ENCODE measurements at places on chromosomes 12 and 14.

DNA sequence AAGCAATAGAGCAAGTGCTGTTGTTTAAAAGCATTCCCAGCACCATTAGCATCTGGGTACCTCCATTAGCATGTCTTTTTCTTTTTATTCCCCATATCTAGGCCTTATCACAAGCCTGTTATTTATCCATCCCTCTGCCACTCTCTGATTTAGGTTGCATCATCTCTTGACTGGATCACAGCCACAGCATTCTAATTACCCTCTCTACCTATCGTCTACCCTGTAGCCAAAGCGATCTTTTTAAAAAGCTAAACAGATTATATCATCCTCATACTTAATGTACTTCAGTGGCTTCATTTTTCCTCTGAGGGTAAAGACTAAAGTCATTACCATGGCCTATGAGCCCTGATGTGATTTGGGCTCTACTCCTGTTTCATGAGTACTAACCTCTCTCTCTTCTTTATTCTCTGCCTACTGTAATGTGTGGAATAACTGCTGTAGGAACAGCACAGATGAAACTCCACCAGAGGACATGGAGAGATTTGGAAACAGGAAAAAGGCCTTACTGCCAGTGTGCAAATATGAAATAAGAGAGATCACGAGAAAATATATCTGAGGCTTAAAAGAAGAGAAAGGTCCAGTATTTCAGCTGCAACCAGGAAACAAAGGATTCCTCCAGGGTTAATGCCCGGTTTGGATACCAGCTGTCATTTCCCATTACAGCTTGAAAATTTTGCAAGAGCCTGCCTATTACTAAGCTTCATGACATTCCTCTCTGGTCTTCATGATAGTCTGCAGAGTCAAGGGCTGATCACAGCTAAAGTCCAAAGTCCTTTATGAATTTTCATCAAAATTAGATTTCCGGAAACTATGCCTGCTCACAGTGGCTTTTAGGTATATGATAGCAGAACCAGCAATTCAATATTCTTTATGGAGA lies 422.5 kb upstream of the PDE3A start:
- DNase-seq, result no peak

DNA sequence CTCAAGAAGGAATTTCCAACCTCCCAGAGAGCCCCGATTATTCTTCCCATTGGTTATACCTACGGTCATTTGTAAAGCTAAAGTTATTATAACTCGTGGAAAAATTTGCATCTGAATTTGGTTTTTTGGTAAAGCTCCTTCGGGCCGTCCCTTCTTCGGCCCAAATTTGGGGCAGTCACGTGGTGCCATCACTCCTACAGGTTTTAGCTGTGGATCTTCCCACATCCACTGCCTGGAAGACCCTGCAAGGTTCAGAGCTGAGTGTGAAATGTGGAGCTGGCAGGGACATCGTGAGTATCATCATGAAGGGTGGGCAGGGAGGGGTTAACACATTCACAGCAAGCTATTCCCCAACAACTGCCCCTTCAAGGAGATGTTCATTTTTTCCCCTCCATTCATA lies 105.7 kb downstream of the NT5DC3 start:
- DNase-seq, result no peak

GRCh38 chr12:128388461-128389000 lies 121.6 kb downstream of the TMEM132C start:
- DNase-seq, result no peak

- DNase-seq, result no peak
These were observed 168.1 kb upstream of the NOVA1 start for GRCh38 chr14:26765768-26766520.

DNA sequence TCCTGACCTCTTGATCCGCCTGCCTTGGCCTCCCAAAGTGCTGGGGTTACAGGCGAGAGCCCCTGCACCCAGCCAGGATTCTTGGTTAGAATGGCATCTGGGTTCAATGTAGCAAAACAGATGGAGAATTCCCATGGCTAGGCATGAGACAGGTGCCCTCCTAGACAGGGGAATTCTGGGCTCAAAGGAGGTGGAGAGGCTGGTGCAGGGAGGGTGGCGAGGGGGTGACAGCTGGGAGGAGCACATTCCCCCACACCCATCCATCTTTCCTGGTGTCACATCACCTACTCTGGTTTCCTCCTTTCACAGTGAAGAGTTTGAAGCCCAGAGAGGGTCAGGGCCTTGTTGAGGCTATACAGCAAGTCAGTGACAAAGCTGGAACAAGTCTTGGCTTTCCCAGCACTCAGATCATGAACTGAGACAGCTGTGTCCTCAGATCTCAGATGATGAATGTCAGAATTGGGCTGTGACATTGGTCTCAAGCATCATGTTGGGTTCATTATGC lies 2.8 kb downstream of the SERPINA1 start:
- DNase-seq, result no peak

DNA sequence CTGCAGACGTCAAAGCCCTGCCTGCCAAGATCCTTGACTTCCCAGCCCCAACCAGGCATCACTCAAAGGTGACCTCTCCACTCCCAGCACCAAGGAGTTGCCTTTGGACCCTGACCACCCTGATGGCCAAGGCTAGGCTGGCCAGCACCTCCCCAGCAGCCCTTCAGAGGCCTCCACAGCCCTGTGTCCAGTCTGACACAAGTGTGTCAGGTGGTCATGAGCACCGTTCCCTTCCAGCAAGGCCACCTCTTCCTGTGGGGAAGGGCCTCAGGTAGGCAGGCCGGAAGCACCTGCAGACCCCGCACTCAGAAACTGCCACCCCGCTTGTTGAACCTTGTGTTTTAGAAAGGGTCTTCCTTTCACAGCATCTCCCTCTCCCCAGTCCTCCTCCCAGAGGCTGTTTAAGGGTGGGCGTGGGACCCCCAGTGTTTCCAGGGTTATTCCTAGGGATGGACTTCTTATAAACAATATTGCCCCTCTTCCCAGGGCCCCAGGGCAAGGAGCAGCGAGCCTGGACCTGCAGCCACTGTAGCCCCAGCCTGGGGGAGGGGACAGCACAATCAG lies 13.2 kb upstream of the INF2 start:
- DNase-seq, result no peak

- DNase-seq, result no peak
These were observed 115.9 kb downstream of the DERA start for GRCh38 chr12:16027002-16027401.

DNA sequence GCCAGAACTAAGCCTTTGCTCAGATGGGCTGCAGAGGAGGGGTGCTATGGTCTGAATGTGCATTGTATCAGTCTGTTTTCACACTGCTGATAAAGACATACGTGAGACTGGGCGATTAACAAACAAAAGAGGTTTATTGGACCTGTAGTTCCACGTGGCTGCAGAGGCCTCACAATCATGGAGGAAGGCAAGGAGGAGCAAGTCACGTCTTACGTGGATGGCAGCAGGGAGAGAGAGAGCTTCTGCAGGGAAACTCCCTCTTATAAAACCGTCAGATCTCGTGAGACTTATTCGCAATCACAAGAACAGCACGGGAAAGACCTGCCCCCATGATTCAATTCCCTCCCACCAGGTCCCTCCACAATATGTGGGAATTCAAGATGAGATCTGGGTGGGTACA lies 3.8 kb upstream of the BRF1 start:
- DNase-seq, result no peak

DNA sequence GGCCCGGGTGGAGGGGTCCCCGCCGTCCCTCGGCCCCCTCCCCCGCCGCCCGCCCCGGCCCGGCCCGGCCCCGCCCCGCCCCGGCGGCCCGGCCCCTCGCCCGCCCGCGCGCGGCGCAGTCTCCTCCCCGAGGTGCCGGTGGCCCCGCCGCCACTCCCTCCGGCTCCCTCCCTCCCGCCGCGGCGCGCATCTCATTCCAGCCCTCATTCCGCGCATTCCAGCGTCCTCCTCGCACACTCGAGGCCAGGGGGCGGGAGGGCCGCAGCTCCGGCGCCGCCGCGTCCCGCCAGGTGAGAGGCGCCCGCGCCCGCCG lies at the start of gene TEAD4:
TEAD4 (plus strand) TSS at position 206 of the 313 bp plus-strand sequence.
- DNase-seq, result peak; percentile 78

DNA sequence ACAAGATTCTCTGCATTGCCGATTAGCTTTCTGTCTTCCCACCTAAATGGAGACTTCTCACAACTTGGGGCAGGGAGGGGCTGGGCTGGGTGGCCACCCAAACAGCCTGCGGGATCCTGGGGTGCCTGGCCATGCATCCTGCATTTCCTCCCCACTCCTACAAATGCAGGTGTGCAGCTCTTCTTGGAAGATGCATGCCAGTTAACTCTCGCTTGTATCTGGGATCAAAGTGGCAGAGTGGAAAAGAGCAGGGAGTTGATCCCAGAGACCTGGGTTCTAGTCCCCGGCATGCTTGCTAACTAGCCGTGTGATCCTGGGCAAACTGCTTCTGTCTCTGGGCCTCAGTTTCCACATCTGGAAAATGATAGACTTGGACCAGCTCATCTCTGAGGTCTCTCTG lies 136.6 kb downstream of the TSPAN9 start:
- DNase-seq, result no peak

DNA sequence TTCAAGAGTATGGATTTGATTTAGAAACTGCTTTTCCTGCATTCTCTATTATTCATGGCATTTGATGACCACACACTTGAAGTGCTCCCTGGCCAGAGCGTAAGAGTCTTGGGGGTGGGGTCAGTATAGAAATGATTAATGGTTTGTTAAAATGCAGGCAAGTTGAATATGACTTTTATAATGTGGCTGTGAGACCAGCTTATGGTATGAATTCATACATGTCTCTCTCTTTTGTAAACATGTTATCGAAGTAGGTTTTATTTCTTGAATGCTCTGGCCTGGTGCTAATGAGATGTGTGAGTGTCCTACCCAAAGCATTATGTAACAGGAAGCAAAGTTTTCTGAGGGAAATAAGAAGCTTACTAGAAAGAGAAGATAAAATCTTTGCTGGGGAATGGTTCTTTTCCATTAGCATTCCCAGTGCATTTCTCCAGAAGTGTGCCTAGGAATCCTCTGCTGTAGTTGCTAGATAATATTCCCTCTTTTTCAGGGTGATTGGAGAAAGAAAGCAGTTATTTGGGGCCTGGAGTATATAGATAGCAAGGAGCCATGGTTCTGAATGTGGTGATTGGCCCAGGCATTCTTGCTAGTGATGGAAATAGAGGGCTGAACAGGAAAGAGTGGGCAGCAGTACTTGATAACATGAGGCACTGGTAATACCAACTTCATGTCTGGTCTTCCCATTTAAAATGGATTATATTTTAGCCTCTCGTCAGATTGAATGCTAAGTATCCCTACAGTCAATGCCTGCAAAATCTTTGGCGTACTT lies 289.7 kb downstream of the RAD51B start:
- no peak for DNase-seq

DNA sequence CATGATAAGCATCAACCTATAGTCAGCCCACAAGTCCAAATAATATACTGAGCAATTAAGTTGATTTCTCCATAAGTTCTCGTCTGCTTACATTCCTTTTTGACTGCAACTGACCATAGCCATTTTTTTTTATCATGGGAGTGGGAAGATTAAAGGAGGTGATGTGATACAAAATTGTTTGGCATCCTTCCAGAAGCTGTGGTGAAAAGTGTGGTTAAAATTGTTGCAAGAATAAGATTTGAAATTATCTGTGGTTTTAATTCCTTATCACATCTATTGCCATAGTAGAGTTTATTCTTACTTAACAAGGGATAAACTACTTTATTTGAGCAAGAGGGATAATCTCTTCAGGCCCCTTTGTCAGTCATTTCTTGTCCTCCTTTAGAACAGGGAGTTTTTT lies 50.7 kb downstream of the LIN52 start:
- DNase-seq, result no peak

- no peak for DNase-seq
These were observed 1.7 kb upstream of the CFAP251 start for GRCh38 chr12:121916719-121917118.

GRCh38 chr14:50308363-50308915 lies 3.6 kb downstream of the L2HGDH start:
- DNase-seq, result no peak

DNA sequence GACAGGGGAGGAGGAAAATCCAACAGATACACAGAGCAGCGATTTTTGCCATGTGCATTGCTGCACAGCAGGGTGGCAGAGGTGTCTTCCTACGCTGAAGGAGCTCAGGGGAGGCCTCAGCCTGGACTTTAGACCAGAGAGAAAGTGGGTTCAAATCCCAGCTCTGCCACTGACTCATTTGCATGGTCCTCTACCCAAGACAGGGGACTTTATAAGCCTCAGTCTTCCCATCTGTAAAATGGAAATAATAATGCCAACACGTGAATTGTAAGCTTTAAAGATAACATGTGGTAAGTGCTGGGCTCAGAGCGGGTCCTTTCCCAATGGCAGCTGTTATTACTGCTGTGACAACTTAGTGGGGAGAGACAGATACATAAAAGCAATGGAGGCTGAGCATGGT lies 62.0 kb downstream of the MAP1LC3B2 start:
- no peak for DNase-seq

DNA sequence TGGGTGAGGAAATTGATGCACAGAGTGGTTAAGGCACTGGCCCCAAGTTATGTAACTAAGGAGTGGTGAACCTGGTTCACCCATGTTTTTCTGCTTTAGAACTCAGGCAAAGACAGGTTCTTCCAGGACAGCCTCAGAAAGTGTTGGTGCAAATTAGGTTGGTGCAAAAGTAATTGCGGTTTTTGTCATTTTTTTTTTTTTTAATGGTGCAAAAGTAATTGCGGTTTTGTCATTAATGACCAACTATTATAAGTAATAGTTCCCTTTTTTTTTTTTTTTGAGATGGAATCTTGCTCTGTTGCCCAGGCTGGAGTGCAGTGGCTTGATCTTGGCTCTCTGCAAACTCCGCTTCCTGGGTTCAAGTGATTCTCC lies 5.2 kb upstream of the SSH1 start:
- no peak for DNase-seq

DNA sequence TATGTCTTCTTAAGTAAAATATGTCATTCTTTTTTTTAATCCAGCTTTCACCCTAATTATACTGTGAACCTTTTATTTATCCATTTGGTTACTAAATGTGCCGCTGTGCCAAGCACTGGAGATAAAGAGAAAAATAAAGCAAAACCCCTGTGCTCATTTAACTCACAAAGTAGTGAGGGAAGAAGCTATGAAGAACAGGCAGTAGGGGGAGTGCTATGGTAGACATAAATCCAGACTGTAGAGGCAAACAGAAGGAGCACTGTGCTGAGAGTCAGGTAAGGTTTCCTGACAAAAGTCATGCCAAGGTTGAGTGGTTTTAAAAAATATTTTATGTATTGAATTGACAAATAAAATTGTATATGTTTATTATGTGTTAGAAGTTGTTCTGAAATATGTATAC lies 188.5 kb upstream of the SYT10 start:
- no peak for DNase-seq

- no peak for DNase-seq
These were observed 357.1 kb upstream of the MGAT4C start for GRCh38 chr12:86613311-86613710.

DNA sequence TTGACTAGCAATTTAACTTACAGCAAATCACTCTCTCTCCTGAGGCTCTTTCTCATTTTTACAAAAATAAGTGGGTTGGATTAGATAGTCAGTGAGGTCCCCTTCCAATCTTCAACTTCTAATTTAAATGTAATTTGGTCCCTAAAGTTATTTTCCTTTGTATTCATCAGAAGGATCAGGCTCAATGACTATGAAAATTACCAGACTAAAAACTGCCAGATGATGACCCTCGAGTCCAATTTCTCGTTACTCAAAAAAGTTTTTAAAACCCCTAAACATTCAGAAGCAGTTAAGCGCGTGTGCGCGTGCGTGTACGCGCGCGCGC lies 34.7 kb downstream of the DICER1 start:
- DNase-seq, result no peak

Measured in RPMI8226 (cell line).